DMS 273 treated with DMSO at 0.1 percent for 48 hours (cell line): ENCODE measurements at places on chromosomes 6 and 20.

DNA sequence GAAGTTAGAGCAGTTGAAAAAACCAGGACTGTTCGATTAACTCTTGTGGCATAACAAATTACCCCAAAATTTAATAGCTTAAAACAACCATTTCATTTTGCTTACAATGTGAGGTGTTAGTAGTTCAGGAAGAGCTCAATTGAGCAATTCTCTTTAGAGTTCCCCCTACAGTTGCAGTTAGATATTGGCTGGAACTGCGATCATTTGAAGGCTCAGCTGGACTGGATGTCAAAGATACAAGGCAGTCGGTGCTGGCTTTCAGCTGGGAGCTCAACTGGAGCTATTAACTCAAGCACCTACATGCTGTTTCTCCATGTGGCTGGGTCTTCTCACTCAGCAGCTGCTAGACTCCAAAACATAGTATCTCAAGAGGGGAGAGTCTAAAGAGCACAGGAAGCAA lies 96.0 kb upstream of the LOC128125822 start:
- no peak for DNase-seq

GRCh38 chr6:49430187-49430586 lies 32.9 kb downstream of the MMUT start:
- DNase-seq = no peak

DNA sequence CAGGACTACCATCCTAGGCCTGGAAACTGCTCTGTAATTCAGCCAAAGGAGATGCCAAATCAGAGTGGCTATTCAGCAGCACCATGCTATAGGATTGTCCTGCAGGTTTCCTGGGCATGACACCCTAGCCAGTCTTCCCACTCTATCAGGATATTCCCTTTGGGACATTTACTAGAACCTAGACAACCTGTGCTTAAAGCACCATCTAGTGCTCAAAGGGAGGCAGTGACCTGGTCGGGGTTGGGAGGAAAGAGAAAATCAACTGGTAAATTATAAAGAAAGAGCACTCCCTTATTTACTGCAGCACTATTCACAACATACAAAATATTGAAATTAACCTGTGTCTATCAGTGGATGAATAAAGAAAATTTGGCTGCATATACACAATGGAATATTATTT lies 67.2 kb upstream of the SMLR1 start:
- no peak for DNase-seq

- DNase-seq = no peak
Measured at GRCh38 chr20:21109144-21109543, 3.0 kb upstream of the LINC00237 start.

DNA sequence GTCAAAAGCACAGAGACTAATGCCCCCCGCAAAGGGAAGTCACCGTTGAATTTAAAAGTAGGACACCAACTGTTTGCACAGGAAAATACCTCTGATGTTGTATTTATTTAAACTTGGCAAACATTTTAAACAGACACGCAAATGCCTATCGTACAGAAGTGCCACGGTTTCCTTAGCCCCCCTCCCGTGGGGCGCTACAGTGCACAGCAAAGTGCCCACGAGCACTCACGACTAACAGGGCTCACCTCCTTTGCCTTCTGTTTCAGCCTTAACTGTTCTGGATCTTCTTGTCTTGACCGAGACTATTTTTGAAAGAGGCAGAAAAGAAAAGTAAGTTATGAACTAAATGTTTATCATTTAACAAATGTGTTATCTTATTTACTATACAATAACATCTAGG lies 67.8 kb downstream of the TAF4 start:
- no peak for DNase-seq

- DNase-seq = no peak
Measured at GRCh38 chr6:107032051-107032450, 4.1 kb downstream of the MTRES1 start.

DNA sequence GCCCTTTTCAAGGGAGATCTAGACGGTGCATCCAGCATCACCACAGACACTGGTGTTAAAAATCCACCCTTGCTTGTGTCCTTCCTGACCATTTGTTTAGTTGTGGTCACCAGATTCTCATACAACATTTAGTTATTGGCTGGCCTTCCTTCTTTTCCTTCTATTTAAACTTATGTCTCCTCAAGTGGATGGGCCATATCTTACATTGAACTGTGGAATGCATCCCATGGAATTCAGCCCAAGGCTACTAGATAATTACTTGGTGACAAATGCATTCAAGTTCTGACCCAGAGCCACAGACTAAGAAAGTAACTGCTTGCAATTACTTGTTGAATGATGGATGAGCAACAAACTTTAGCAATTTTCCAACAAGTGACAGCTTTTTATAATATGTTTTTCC lies 198.9 kb upstream of the SSTR4 start:
- DNase-seq = no peak

GRCh38 chr6:82584194-82584695 lies 220.6 kb downstream of the TPBG start:
- DNase-seq = no peak

DNA sequence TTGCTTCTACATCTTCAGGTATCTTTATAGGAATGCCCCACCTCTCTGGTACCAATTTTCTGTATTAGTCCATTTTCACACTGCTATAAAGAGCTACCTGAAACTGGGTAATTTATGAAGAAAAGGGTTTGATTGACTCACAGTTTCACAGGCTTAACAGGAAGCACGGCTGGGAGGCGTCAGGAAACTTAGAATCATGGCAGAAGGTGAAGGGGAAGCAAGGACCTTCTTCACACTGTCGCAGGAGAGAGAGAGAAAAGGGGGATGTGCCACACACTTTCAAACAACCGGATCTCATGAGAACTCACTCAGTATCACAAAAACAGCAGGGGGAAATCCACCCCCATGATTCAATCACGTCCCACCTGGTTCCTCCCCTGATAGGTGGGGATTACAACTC lies 24.4 kb upstream of the LY86 start:
- no peak for DNase-seq

GRCh38 chr6:43887340-43887858 lies 117.4 kb downstream of the VEGFA start:
- DNase-seq = no peak
